Karpas-422 (cell line): ENCODE measurements at places on chromosomes 16 and 17. TPM values are rescaled to one million over a fixed set of nuclear protein-coding genes. Genes with fewer than 3 reads are reported as not detected.

TP53I13 gene
- total RNA-seq = 43.8 and 122 TPM in 2 replicates

MYO15A gene
- total RNA-seq = 0.11 and 1.3 TPM in 2 replicates

SBK1 gene
- 0.07 TPM in 2 replicates for total RNA-seq

TBC1D3E gene
- total RNA-seq = not detected in 2 replicates

ERBB2 gene
- total RNA-seq = 7.3 and 10.9 TPM in 2 replicates

ABI3 gene
- 20.2 and 29.9 TPM in 2 replicates for total RNA-seq

TBC1D3B gene
- 0.63 and 3.6 TPM in 2 replicates for total RNA-seq

FA2H gene
- not detected in 2 replicates for total RNA-seq

NT5C3B gene
- total RNA-seq = 10.5 and 17.8 TPM in 2 replicates
